ENCODE measurements at places on chromosomes 2 and 18. TPM values are rescaled to one million over a fixed set of nuclear protein-coding genes. Genes with fewer than 3 reads are reported as not detected.

FBLN7 gene
- 0.18 TPM for polyA plus RNA-seq

THAP4 gene
- polyA plus RNA-seq: 47.5 TPM

GRCh38 chr2:164430166-164430783 is 191.0 kb downstream of the GRB14 start:
- DNase-seq: peak; percentile 14

DNA sequence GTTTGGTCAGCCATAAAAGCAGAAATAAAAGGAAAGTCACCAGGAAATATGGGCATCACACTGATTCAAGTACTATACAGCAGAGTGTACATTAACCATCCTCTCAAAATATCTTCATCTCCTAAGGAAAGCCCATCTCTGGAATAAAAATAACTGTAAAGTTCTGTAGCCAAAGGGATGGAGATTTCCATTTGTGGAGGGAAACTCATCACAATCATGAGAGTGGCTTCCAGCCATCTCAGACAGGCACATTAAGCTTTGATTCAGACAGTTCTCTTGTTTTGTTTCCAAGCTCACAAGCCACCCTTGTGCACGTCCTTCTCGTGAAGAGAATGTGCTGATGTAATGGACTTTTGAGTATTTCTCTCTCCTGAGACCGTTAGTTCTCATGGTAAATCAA is 695.5 kb downstream of the LRRTM4 start:
- no peak for DNase-seq
